Pancreas (tissue), 10 donors: ENCODE measurements at places on chromosomes 11 and 22. TPM values are rescaled to one million over a fixed set of nuclear protein-coding genes. Genes with fewer than 3 reads are reported as not detected.

OR51B2 gene
- polyA plus RNA-seq: not detected

- no peak for DNase-seq
Observed at GRCh38 chr11:121890377-121890776, 225.6 kb downstream of the BLID start.

GRCh38 chr11:122872046-122872445 is 10.5 kb upstream of the JHY start:
- no peak for DNase-seq

- DNase-seq: no peak
Observed at GRCh38 chr11:125435461-125436238, 60.4 kb downstream of the FEZ1 start.

OR51B4 gene
- not detected for polyA plus RNA-seq

CHADL gene
- 4.9 TPM for polyA plus RNA-seq
